ENCODE measurements at places on chromosomes 12 and 14. TPM values are rescaled to one million over a fixed set of nuclear protein-coding genes. Genes with fewer than 3 reads are reported as not detected.

DNA sequence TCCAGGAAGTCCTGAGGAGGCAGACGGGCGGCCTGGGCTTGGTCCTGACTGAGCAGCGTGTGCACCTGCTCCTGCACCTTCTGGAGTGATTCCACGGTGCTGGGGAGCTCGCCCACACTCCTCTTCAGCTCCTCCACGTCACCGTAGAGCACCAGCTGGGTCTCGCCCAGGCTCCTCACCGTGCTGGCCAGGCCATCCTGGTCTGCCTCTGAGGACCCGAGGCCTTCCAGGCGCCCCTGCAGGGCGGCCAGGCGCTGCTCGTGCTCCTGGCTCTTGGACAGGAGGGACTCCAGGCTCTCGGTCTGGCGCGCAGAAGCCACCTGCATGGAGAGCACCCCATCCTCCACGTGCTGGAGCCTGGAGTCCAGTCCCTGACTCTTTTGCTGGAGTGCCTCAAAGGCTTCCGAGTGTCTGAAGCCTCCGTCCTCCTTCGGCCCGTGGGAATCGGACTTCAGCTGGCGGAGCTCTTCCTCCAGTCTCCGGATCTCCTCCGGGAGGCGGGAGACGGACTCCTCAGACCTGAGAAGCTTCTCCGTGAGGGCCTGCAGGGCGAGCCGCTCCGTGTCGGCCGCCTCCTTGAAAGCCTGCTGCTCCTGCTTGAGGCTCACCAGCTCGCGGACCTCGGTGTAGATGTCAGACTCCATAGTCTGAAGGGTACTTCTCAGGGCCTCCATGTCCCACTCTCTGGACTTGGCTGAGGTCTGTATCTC lies 8.4 kb downstream of the CKAP4 start:
- no peak overlapping the region for H3K4me3 ChIP-seq
- peaks cover 11% of the 10 kb centered on the region for H3K4me1 ChIP-seq
- no peaks in the 10 kb centered on the region for H3K27me3 ChIP-seq

DNA sequence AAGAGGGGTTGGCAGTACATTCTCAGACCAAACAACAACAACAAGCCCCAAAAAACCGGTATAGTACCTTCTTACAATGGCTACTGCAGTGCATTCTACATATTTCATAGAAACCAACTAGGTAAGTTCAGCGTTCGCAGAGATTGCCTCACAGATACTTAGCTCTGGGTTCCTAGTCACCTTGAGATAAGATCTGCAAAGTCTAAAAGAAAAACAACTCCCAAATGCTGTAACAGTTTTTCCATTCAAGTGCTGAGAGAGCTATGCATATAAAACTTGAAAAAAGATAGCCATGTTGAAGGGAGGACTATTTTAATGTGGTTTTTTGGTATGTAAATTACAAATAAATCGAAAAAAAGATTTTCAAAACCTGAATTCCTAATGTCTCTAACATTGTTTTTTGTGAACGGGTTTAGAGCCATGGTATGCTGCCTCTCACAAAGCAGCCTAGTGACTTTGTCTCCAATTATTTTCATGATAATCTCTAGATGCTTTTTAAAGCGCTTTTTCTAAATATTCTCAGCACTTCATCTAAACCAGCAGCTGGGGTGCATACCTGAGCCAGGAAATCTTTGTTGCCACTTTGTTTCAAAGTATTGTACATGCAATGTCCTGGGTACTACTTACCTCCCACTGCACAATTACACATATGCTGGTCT lies 56.6 kb upstream of the CRACR2A start:
- DNase-seq = no peak
- H3K27me3 ChIP-seq = no peaks in the 10 kb centered on the region
- no peaks in the 10 kb centered on the region for H3K36me3 ChIP-seq
- no peaks in the 10 kb centered on the region for H3K4me1 ChIP-seq

- H3K27me3 ChIP-seq = no peaks in the 10 kb centered on the region
- no peaks in the 10 kb centered on the region for H3K36me3 ChIP-seq
- DNase-seq = no peak
- no peaks in the 10 kb centered on the region for H3K4me1 ChIP-seq
Measured at GRCh38 chr12:18165422-18165871, 75.5 kb upstream of the RERGL start.

The MAP3K9 gene
- 4.7 TPM for polyA plus RNA-seq

The CCDC175 gene
- not detected for polyA plus RNA-seq

The IL26 gene
- polyA plus RNA-seq = not detected

Data from sigmoid colon (tissue), 7 donors.